ENCODE measurements at places on chromosomes 5 and 9. TPM values are rescaled to one million over a fixed set of nuclear protein-coding genes. Genes with fewer than 3 reads are reported as not detected.

DNA sequence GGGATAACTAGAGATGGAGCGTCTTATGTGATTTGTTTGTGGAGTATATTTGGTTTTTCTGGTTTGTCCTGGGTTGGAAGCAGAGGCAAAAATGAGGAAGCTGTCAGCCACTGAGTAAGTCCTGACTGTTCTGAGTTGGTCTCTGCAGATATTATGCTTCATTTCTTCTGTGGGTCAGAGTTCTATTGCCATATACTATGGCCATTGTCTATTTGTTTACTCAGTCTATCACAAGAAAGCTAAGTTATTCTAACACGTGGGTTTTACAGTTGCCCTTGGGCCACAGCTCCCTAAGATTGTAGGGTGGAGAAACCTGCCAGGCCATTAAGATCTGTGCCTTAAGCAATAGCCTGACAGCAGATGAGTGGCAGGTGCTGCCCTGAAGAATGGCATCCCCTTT lies 3.0 kb upstream of the CTSV start:
- no peak for DNase-seq

DNA sequence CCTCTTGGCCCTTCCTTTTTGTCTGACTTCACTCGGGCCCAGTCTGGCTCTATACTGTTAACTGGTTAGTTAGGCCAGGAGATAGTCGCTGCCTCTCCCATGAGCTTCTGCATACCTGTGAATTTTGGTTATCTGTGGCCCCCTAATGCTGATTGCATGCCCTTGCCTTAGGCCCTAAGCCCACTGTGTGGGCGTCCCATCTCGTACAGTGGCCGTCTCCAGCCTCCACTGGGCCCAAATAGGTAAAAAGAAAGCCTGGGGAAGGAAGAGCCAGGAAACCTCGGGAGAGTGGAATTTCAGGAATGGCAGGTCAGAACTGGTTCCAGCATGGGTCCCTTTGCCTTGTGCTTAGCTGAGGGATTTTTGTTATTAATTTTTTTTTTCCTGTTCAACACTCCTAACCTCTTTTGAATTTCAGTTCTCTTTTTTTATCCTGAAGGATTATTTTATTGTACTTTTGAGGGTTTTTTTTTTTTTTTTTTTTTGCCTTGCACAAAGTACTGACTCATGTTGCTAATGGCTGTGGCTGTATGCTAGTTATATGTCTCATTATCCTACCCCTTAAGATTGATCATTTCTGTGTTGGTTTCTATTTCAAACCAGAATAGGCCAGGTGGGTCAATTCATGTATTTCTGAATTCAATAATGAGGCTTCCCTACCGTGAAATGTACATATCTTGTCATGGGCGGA lies 3.4 kb downstream of the PRRC2B start:
- no peak for DNase-seq

DNA sequence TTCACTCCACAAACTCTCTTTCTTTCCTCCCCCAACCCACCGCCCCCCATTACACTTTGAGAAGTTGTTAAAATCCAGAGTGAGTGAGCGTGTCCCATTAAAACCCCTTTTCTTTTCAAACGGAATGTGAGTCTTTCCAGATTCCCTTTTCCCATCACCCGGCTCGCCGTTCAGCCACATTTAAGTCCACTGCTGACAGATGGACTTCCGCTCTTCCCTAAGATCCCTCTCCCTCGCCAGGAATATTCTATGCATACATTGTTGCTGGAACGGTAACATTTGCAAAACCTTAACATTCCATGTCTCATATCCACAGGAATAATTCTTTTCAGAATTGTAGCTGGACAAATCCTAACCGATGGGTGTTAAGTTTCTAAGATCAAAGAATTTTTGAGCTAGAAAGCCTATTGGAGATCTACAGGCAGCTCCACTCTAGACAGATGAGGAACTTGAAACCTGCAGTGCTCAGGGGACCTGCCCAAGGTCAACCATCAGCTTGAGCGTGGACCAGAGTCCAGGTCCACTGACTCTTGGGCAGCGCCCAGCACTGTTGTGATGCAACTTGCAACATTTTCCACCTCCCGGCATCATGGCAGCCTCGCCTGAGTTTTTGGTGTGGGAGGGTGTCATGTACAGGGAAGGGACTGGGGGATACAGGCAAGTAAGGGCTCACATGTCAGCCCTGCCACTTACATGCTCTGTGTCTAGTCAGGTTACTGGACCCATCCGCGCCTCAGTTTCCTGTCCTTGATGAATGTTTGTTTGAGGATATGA lies 500.1 kb downstream of the CCDC171 start:
- DNase-seq = no peak

DNA sequence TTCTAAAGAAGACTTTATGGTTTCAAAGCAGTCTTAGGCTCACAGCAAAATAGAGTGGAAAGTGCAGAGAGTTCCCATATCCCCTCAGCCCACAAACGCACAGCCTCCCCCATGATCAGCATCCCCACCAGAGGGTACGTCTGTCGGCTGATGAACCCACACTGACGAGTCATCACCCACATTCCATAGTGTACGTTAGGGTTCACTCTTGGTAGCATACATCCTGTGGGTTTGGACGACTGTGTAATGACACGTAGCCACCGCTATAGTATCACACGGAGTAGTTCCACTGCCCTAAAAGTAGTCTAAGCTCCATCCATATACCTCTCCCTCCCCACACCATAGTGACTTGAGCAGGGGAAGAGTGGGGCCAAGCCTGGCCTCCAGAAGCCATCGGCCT lies 135.7 kb upstream of the PHYKPL start:
- DNase-seq = no peak

GRCh38 chr5:133935667-133935940 lies 32.8 kb downstream of the C5orf15 start:
- no peak for DNase-seq

GRCh38 chr9:91784673-91785446 lies 165.2 kb downstream of the ROR2 start:
- DNase-seq = no peak

DNA sequence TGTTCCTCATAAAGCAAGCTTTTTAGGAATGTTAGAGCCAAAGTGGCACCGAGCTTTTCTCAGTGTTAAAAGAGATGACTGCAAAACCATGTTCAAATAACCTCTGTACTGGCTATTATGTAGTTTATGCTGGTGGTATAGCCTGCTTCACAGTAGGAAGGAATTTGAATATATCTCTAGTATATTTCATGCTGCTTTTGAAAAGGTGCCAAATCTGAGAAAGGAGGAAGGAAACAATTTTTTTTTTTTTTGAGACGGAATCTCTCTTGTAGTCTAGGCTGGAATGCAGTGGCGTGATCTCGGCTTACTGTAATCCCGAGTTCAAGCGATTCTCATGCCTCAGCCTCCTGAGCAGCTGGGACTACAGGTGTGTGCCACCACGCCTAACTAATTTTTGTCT lies 13.5 kb downstream of the CREBRF start:
- no peak for DNase-seq

DNA sequence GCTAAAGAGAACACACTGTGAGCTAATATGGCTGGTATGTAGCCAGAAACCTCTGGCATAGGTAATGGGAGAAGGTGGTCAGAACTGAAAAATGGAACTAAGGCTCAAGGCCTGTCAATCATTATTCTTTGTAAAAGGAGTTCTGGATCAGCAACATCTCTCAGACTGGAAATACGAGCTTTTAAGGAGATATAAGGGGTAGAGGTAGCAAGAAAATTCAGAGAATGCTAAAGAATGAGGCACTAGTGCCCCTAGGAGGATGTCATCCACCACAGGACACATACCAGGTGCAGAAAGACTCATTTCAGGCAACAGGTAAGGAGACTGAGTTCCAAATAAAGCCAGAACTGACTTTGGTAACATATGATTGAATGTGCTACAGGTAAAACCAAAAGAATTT lies 18.9 kb upstream of the MOCS2 start:
- DNase-seq = no peak

GRCh38 chr5:118017536-118017935 lies 970.8 kb downstream of the DTWD2 start:
- DNase-seq = no peak

DNA sequence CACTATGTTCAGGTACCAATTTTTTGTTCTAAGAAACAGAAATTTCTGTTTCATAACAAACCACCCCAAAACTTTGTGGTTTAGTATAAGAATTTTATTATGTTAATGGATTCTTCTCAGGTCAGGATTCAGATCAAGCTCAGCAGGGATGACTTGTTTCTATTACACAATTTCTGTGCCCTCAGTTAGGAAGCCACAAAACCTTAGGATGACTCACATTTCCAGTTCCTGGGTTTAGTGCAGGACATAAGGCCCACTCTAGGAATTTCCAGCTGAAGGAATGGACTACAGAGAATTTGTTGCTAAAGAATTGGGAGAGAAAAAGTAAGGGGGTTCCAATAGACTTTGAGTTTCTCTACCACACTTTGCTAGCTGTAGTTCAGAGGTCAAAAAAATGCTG lies 629.3 kb downstream of the ANXA1 start:
- DNase-seq = peak; percentile 42

DNA sequence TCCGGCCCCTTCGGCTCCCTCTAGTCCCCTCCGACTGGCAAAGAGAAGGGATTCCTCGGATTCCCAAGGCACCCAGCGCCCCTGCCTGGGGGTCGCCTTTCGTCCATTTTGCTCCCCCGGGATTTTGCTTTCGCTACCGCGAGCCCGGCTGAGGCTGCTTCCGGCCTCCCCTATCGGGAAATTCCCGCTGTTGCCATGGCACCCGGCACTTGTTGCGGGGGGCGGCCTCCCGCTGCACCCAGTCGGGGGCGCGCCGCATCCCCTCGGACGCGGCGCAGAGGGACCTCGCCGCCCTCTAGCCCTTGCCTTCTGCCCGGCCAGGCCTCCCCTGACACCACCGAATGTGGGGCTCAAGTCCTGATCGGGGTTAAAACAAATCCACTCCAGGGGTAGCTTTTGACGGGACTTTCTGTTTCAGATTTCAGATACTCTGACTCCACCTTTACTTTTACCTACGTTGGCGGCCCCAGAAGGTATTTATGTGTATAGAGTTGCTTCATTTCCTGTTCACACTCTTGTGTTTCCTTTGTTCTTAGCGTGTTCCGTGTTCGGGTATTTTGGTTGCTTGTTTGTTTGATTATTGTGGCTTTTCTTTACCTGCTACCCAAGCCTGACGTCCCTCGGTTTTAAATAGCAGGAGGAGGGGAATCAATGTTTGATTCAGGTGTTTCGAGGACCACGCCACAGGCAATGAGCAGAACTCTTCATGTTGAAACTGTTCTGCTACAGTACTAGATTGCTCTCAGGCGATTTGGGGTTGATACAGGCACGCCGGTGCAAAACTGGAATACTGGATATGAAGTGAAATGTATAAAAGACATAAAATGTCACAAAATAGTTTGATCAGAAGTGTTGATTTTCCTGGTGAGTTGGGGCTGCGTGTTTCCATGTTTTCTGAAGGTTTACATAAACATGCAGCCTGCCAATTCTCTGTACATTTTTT lies 1.5 kb downstream of the PARP8 start:
- no peak for DNase-seq

- no peak for DNase-seq
Measured at GRCh38 chr9:133991964-133992779, at the start of gene VAV2. Gene VAV2, minus strand, starts transcription at chr9:133992324. Its CDS starts 46 bp downstream, at chr9:133992278.

- DNase-seq = no peak
Measured at GRCh38 chr5:32859211-32859641, 148.1 kb downstream of the NPR3 start.

DNA sequence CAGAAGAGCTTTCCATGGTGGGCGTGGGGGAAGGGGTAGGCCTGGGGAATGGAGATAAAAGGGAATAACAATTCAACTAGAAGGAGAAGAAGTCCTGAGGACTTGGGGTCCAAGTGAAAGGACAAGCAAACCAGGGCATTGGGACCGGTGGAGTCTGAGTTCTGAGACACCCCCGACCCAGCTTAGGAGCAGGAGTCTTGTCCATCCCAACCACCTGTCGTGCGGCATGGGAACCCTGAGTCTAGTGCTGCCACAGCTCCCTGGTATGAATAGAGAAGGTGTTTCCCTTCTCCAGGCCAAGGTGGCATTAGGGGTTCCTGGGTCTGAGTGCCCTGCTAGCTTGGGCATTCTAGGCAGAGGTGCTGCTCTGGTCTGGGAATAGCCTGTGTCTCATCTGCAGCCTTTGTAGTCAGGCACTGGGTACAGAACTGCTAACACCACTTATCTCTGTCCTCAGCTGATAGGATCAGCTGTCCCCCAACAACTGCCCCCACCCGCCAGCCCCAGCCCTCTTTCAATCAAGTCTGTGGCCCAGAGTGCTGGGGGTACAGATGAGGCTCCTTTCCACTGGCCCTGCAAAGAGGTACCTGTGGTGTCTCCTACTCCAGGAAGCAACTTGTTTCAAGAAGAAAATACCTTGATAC lies 9.9 kb downstream of the HNRNPAB start:
- DNase-seq = no peak

DNA sequence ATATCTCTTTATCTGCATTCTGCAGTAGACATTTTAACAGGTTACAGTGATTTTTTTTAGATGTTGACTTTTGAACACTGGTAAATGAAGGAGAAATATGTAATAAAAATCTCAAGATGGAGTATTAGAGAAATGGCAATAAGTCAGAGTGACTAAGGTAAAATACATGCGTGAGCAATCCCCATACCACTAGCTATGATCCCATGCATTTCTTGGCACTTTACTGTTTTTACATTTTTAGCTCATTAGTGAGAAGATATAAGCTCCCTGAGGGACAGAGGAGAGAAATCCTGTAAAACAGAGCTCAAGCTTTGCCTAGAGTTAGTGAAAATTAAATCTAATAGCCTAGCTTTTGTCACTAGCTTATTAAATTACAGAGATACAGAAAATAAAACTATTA lies 181.9 kb upstream of the TRPM3 start:
- DNase-seq = no peak

- DNase-seq = no peak
Measured at GRCh38 chr5:66863243-66864170, 267.3 kb downstream of the MAST4 start.

DNA sequence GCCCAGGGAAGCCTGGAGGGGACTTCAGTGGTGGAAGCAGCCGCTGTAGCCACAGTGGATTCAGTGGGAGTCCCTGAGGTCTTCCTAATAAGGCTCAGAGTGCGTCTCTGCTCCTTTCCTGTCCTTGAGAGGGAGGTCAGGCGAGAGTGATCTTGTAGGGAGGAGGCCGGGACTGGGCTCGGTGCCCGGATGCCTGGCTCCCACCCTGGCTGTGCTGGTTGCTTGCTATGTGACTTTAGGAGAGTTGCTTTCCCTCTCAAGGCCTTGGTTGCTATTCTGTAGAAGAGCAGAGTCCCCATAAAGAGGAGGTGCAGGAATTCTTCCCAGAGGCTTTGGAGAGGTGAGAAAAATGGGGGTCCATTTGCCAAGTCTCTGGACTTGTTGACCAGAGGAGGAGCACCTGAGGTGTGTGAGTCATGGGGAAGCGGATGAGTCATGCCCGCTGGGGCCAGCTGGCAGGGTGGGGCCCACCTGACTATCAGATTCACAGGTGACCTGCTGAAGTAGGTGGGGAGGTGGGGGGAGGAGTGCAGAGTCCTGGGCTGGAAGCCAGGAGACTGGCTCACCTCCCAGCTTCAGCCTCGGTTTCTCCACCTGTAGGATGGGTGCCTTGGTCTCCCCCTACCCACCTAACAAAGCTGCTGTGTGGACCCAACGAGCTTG lies 13.8 kb downstream of the GSN start:
- no peak for DNase-seq

The PCDHB15 gene
- polyA plus RNA-seq = 0.52 TPM

The FGF1 gene
- 19.2 TPM for polyA plus RNA-seq

The FREM1 gene
- 0.04 TPM for polyA plus RNA-seq

The PCDHB4 gene
- 0.02 TPM for polyA plus RNA-seq

The TAF11L8 gene
- not detected for polyA plus RNA-seq

The HRH2 gene
- not detected for polyA plus RNA-seq

The OTP gene
- not detected for polyA plus RNA-seq

The GALT gene
- 41.5 TPM for polyA plus RNA-seq
